AG04450 (cell line): ENCODE measurements at places on chromosomes 7 and 10.

GRCh38 chr10:70268376-70268775 is 15.4 kb downstream of the NPFFR1 start:
- DNase-seq, result no peak

- no peak for DNase-seq
Observed at GRCh38 chr10:4810092-4810491, 15.9 kb upstream of the AKR1E2 start.

- no peak for DNase-seq
Observed at GRCh38 chr10:62023329-62023728, 121.8 kb downstream of the ARID5B start.

DNA sequence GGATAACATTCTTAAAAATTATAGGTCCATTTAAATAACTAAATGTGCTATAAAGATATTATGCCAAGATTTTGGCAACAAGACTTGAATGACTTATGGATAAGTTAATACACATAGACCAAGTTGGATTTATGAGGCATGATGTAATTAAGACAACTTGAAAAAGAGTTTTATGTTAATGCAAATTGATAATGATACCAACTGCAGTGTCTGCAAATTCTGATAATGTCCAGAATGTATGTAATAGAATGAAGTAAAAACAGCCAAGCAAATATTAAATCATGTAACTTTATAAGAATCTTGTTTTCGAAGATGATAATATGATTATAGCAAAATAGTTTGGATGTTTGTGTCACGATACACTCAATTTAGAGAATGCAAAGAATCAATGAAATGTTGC is 868.3 kb downstream of the DNAJB9 start:
- DNase-seq, result no peak

DNA sequence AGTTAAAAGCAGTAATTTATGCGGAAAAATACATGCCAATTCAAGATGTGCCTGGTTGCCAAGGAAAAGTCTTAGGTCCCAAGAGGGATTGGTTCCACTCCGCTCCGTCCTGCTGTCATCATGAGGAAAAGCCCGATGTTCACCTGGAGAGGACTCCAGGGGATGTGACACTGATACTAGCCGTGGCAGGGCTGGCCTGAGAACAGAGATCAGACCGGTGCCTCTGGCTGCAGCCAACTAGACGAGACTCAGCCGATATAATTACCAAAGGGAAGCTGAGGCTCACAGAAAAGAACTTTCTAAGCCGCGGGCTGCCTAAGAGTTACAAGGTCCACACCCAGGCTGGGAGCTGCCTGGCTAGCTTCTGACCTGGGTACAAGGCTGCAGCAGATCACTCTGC is 81.3 kb upstream of the UNC5B start:
- DNase-seq, result no peak

DNA sequence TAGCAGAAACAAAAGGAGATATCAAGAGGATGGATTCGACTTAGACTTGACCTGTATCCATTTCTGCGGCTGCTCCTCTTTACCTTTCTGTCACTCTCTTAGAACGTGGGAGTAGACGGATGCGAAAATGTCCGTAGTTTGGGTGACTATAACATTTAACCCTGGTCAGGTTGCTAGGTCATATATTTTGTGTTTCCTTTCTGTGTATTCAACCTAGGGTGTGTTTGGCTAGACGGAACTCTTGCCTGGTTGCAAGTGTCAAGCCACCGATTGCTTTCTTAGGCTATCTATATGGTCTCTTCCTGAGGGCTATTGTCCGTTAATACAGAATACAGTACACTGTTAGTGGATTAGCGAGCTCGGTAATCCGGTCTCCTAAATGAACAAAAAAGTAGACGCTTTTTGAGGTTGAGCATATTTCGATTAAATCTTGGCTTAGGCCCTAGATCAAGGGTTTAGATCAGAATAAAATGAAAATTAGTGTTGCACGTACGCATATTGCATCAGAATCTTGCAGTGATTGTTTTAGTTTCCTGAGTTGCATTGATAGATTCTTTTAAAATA is 1.2 kb downstream of the PTEN start:
- no peak for DNase-seq

DNA sequence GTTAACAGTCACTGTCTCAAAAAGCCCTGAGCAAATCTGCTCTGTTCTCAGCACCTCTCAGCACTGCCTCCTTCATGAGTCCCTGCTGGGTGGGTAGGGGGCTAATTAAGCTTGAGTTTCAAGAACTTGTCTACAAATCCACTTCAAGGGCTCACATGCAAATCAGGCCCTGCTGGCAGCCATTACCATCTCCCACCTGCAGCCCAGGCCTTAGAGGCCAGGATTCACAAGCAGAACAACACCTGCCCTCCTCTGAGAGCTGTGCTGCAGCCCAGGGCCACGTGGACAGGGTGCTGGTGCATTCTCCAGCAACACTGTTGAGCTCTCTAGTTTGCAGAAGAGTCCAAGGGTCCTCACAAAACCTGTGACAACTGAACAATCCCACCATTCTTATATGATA is 119.2 kb downstream of the DPP6 start:
- no peak for DNase-seq

GRCh38 chr7:88358881-88359280 is 52.2 kb upstream of the STEAP4 start:
- DNase-seq, result no peak

GRCh38 chr7:120838281-120838682 is 19.7 kb downstream of the TSPAN12 start:
- no peak for DNase-seq

- no peak for DNase-seq
Observed at GRCh38 chr10:114933588-114933987, 4.4 kb upstream of the TRUB1 start.

GRCh38 chr7:2794836-2795636 is 49.1 kb downstream of the GNA12 start:
- no peak for DNase-seq

GRCh38 chr7:44066494-44067063 is 1.2 kb upstream of the PGAM2 start:
- DNase-seq, result no peak

DNA sequence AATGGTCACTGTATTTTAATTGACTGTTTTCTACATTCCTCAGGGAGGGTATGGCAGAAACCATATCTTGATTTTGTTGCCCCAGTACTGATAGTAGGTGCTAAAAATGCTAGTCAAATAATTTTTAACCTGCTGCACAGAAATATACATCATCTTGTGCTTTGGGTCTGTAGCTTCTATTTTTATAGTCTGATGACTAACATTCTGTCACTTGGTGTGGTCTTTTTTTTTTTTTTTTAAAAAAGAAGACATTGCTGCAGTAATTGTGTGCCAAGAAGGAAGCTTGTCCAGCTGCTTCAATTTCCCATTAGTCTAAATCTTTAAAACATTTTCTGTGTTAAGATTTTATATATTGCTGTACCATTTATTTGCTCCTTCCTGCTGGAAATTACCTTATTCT is 83.6 kb downstream of the ICA1 start:
- no peak for DNase-seq

DNA sequence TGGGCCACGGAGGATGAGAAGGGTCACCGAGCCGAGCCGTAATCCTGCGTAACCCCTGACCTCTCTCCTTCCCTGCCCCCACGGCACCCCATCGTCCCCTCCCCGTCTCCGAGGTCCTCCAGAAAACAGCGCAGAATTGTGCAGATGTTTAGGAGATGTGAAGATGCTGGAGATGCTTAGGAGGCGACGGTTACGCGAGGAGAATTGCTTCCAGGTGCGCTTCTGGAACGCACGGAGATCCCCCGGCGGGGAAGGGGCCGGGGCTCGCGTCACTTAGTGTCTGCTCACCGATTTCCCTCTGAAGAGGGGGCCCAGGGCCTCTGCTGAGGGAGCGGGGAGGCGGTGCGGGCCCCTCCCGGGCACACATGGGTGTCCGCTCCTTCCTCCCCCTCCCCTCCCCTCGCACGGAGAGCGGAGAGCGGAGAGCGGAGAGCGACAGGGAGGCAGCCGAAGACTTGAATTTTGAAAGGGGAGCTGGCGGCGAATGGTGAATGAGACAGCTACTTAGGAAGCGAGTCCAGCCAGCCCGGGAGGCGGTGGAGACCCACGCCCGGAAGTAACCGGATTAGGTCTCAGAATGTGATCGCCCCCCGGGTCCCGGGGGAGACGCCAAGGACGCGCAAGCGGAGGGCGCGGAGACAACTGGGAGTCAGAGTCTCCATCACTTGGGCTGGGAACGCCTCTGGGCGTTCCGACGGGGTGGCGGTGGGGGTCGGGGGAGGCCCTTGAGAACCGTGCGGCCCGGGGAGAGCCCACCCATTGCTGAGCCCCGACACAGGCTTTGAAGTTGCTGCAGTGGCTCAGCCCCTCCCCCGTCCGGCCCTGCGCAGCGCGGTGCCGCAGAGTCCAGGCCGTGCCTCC is 8.7 kb upstream of the EN2 start:
- DNase-seq, result no peak

- no peak for DNase-seq
Observed at GRCh38 chr10:14571866-14572507, 202.7 kb downstream of the FAM107B start.

DNA sequence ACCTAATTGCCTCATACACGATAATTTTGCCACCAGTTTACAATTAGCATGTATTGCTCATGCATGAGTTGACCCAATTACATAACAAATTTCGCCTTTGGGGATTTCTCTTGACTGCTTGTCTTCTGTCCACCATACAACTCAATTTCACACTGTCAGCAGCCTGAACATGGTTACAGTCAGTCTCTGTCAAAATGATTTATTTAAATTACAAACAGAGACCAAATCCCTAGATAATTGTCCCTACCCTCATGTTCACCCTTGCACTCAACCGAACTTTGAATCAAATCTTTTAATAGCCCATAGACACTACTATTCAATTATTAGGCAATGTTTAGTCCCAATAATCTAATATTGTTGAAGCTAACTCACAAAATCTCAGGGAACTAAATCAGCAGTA is 59.7 kb upstream of the NEBL start:
- no peak for DNase-seq

GRCh38 chr7:108848486-108848885 is 278.8 kb downstream of the DNAJB9 start:
- DNase-seq, result no peak

DNA sequence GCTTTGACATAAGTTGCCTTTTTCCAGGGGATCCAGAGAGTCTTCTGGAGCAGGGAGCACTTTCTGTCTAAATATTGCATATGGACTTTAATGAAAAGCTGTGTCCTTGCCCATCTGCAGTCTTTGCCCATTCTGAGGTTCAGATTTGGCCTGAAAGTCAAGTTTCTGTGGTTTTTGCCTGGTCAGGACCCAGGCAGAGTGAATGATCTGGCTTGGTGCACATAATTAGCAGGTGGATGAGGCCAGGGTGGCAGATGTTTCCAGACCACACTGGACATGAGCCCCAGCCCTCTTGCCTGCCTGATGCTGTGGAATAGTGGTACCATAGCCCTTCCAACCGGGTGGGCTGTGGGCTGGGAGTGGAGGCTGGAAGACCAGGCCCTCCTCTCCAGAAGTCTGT is 11.0 kb downstream of the HECW1 start:
- DNase-seq, result no peak

GRCh38 chr10:91206427-91206826 is 14.0 kb upstream of the PCGF5 start:
- no peak for DNase-seq

DNA sequence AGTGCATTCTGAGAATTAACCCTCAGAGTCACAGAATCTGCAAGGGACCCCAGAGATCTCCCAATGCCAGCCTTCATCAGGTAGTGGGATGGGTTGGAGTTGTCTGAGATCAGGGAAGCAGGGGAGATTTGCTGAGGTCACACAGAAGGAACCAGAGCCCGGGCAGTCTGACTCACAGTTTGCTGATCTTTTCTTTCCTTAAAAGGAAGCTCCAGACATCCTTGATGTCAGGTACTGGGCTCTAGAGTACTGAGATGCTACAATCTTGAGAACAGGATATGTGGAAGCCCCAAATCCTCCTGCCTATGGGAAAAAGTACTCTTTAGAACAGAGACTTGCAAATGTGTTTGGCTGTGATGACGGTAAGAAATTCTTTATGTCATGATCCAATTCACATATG is 706 bp downstream of the TBATA start:
- no peak for DNase-seq

DNA sequence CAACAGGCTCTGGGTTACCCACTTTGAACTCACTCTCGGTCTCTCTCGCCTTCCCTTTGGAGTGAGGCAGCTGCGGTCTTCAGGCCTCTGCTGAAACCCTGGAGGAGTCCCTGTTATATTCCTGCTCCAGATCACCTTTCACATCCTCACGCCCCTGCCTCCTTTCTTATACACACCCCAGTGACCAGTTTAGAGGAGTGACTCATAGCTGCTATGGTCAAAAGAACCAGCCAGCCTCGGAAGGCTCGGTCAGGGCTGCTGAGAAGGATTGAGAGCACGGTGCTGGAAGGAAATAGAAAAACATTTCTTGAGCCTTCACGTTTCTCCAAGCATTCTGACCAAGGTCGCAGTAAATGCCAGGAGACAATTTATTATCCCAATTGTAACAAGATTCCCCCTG is 28.3 kb upstream of the SVOPL start:
- DNase-seq, result no peak

DNA sequence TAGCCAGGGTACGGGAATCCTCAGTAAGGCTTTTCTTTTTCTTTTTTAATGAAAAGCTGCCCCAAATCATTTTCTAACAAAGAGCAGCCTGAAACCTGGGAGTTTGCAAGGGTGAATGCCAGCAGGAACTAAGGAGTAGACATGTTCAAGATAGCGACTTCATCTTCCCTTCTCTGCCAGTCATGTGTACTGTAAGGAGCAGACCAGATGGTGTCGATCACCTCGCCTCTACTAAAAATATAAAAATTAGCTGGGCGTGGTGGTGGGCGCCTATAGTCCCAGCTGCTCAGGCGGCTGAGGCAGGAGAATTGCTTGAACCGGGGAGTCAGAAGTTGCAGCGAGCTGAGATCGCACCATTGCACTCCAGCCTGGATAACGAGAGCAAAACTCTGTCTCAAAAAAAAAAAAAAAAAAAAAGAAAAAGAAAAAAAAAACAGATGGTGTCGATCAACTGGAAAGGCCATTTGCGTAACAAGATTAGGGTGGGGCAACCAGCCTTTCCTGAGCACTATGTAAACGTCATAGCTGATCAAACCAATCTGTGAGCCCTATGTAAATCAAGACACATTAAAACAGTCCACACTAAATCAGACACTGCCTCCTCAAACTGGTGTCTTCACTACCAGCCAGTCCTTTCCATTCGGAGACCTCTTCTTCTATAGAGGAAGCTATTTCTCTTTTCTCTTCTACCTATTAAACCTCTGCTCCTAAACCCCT is 33.8 kb downstream of the NOLC1 start:
- DNase-seq, result no peak

DNA sequence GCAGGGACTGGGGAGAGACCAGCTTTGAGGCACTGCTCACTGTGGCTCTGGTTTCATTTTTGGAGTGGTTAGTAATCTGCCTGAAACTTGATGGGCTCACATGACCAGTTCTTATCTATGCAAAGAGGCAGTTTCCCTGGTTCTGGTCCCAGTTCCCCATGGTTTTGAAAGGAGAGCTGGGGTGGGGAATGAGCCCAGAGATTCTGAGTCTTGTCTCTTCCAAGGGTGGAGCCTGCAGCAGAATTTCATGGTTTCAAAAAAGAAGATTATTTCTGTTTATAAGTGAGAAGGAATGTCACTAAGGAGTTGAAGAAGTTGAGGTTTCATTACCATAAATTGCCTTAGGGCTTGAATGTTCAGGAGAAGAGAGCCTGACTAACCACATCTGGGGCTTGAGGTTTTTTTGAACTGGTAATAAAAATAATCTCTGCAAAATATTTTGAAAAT is 190.2 kb upstream of the HABP2 start:
- no peak for DNase-seq
